ENCODE measurements at places on chromosomes 12 and 14.
A peak's percentile ranks its signal among the peaks of the same experiment; 100 is the strongest.

DNA sequence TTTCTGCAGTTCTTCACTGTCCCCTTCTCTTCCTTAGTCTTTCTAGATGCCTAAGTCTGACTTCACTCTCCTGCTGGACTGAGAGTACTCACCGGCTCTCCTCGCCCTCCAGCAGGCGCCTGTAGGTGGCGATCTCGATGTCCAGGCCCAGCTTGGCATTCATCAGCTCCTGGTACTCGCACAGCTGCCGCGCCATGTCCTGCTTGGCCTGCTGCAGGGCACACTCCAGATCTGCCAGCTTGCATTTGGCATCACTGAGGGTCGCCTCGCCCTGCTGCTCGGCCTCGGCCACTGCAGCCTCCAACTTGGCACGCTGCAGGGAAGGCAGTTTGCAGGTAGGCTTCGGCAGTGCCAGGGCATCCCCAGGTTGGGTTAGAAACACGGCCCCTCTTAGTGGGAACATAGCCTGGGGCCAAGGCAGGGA lies 5.2 kb downstream of the KRT84 start:
- peak; percentile 13 for DNase-seq

DNA sequence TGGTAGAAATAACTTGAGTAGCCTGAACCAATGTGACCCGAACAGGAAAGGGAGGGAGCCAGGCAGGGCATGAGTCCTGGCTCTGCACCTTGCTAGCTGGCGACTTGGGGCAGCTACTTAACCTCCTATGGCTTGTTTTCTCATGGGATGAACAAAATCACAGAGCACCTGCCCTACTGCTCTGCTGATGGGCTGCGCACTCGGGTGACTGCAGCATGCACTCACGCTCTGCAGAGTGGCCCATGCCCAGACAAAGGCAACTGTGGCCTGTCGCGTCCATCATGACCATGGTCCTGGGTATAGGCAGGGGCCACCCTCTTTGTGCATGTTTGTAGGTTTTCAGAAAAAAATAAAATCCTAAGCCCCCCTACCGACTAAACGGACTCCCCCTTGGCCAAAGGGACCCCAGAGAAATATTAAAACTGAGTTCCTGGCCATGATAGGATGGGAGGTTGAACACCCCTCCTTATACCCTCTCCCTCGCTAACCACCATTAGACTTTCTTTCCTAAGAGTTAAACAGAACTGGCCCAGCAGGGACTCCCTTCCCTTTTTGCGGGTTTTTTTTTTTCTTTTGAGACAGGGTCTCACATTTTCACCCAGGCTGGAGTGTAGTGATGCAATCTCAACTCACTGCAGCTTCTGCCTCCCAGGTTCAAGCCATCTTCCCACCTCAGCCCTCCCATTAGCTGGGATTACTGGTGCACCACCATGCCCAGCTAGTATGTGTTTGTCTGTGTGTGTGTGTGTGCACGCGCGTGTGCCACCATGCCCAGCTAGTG lies 32.5 kb downstream of the VWF start:
- no peak for DNase-seq

GRCh38 chr12:131100031-131100674 lies 146.4 kb downstream of the ADGRD1 start:
- DNase-seq: no peak

DNA sequence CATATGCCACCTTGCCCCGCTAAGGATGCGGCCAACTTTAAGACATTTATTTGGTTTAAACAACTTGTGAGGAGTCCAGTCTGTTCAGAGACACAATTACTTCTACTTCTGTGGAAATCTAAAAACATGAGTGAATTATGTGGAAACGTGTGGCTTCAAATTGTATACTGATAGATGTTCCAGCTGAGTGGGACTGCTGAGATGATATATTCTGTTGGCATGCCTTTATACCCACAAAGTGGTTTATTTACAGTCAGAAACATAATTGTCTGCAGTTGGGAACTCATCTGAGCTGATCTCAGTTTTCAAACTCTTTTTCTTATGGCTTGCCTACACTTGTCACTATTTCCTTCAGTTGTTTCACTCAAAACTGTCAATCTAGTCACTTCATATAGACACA lies 67.8 kb downstream of the FLRT2 start:
- DNase-seq: no peak

- no peak for DNase-seq
Measured at GRCh38 chr14:37889087-37889486, 293.7 kb downstream of the TTC6 start.

DNA sequence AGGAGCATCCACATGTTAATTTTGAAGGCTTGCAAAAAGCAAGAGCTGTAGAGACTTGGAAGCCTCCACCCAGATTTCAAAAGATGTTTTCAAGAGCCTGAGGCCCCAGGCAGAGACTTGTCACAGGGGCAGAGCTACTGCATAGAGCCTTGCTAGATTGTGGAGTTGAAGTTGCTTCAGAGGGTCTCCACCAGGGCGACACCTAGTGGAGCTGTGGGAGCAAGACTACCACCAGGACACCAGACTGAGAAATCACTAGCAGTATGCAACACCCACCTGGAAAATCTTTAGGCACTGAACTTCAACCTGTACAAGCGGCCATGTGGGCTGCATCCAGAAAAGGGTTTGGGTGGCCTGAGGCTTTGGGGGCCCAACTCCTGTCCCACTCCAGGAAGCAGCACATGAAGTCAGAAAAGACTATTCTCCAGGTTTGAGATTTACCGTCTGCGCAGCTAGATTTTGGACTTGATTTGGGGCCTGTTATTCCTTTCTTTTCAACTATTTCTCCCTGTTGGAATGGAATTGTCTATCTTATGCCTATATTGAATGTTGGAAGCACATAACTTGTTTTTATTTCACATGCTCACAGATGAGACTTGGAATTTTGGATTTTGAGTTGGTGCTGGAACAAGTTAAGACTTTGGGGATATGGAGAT lies 508.6 kb downstream of the FLRT2 start:
- peak; percentile 58 for DNase-seq

- DNase-seq: no peak
Measured at GRCh38 chr12:51973560-51973959, 22.1 kb downstream of the ACVR1B start.

- DNase-seq: no peak
Measured at GRCh38 chr14:75604979-75605851, 26.8 kb downstream of the FLVCR2 start.

GRCh38 chr14:36981832-36982529 lies 190.4 kb downstream of the SLC25A21 start:
- no peak for DNase-seq

- no peak for DNase-seq
Measured at GRCh38 chr12:43665091-43665490, 93.5 kb downstream of the PUS7L start.

GRCh38 chr12:6698352-6699046 lies 2.1 kb downstream of the PIANP start:
- DNase-seq: no peak

DNA sequence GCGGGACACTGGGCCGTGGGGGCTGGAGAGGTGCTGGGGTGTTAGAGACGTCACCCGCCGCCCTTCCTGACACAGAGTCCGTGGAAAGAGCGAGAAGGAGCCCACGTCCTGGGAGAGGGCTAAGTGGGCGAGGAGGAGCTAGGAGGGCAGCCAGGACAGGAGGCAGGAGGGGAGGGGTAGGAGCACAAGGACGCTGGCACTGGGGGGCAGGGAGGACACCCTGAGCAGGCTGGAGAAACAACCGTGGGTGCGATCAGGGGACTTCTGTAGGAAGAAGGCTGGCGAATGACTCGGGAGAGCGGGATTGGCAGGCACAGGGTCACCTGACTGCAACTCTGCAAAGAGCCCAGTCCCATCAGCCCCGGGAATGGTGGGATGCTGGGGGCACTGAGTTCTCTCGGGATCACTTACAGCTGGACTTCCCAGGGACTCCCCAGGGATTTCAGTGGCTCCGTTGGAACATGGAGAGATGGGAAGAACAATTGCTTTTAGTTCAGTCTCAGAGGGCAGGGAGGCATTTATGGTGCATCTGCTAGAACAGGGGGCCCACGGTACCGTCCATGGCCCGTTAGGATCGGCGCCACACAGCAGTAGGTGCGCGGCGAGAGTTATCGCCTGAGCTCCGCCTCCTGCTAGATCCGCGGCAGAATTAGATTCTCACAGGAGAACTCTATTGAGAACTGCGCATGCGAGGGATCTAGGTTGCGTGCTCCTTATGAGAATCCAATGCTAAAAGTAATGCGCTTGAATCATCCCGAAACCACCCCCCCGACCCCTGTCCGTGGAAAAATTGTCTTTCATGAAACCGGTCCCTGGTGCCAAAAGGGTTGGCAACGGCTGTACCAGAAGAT lies 24.3 kb downstream of the UBR7 start:
- DNase-seq: no peak

GRCh38 chr12:92743026-92743425 lies 40.2 kb downstream of the PLEKHG7 start:
- no peak for DNase-seq

GRCh38 chr14:45651890-45652289 lies 398.9 kb upstream of the MIS18BP1 start:
- no peak for DNase-seq

All from natural killer cell (primary cell).